ENCODE measurements at places on chromosomes 1 and 21.

- DNase-seq: peak; percentile 38
These were observed 62.6 kb upstream of the SPAG17 start for GRCh38 chr1:118247593-118247992.

DNA sequence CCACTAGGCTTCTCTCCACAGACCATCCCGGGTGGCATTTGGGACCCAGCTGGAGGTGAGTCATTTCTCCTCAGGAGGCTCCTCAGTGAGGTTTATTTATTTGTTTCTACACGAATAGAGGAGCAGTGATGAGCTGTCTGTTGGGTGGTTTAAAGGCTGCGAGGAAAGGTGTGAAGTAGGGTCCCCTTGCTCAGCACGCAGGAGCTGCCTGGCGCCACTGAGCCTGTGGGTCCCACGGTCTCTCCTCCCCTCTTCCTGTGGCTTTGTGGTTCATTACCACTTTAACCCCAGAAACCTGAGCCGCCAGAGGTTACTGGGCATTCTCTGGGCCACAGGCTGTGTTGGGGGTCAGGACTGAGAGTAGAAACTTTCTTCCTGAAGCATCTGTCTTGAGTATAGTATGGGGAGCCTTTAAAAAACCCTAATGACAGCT is 39.9 kb downstream of the IL6R start:
- no peak for DNase-seq

DNA sequence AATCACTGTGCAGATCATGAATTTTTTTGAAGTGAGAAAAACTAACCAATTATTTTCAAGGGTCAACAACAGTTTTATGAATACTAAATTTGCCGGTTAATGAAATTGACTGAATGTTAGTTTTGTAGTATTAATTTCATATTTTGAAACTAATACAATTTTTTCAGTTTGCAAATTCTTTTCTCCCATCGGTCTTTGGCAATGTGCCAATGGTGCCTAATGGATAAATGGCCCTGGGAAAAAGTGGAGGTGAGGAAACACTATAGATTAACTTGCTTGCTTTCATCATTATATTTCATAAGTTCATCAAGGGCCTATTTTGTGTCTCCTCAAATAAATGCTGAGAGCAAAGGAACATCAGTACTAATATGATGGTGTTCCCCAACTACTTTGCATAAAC is 4.1 kb downstream of the C1orf141 start:
- no peak for DNase-seq

GRCh38 chr1:106968644-106969043 is 87.8 kb upstream of the PRMT6 start:
- DNase-seq: no peak

- no peak for DNase-seq
These were observed 838.8 kb upstream of the ADAMTS5 start for GRCh38 chr21:27805696-27806095.

DNA sequence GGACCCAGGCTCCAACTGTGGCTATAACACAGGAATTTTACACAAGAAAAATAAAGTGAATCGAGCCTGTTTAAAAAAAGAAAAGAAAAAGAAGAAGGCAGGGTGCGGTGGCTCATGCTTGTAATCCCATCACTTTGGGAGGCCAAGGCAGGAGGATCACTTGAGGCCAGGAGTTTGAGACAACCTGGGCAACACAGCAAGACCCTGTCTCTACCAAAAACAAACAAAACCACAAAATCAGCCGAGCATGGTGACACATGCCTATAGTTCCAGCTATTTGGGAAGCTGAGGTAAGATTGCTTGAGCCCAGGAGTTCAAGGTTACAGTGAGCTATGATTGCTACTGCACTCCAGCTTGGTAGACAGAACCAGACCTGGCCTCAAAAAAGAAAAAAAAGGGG is 17.7 kb downstream of the MTF1 start:
- DNase-seq: no peak

GRCh38 chr1:62989497-62989896 is 205.6 kb downstream of the ATG4C start:
- no peak for DNase-seq

GRCh38 chr1:33133478-33134105 is 48.3 kb downstream of the TRIM62 start:
- DNase-seq: no peak

DNA sequence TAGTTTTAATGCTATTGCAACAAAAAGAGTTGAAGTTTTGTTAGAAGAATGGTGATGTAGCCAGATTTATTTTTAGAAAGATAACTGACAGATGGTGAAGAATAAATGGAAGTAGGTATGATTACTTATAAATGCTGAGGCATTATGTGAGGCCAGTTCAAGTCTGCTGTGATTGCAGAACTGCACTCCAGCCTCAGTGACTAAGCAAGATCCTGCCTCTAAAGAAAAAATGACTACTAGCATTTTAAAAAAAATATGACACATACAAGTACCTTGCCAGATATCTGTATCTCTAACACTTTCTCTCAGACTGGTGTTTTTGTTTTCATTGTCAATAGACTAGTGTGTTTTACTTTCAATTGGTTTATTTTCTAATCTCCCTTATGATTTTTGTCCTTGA is 1242.4 kb upstream of the ADGRL4 start:
- DNase-seq: no peak

DNA sequence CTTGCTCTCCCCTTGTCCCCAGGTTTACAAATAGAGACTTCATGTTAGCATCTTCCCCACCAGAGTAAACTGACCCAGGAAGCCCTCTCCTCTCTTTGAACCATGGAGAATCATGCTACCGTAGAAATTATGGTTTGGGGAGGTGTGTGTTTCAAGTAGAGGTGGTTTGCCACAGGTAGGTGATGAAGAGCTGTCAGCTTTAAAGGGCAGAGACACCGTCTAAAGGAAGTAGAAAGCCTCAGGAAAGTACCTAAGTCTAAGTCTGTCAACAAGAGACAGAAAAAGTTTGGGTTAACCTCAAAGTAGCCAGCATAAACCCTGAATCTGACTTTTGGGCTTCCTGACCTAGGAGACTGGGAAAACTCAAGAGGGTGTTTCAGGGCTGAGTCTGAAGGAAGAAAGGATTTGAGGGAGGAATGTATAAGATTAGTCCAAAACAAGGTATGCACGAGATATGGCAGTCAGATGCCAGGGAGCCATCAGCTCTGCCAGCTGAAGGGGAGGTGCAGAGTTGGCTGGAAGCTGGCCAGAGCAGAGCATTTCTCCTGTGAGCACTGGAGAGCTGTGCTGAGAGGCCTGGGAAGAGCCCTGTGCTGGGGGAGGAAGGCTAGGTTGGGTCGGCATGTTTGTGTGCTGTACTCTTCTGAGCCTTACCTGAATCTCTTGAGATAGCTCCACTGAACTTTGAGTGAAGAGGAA is 14.3 kb downstream of the ADAMTSL4 start:
- DNase-seq: peak; percentile 51

DNA sequence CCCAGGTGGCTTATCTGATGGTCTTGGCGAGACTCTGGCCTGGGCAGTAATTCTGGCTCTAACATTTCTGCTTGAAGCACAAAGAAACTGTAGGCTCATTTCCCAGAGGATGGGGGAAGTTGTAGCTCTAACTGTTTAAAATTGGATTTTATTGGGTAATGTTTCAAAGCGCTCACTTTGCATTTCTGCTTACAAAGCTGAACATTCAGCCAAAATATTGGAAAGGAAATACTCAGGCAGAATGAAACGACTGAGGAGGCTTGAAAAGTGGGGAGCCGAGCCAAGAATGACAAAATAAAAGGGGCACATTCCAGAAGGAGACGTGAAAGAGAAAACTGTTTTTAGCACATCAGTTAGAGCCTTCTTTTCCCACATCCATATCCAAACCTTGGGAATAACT is 202.6 kb downstream of the GRIK1 start:
- no peak for DNase-seq

DNA sequence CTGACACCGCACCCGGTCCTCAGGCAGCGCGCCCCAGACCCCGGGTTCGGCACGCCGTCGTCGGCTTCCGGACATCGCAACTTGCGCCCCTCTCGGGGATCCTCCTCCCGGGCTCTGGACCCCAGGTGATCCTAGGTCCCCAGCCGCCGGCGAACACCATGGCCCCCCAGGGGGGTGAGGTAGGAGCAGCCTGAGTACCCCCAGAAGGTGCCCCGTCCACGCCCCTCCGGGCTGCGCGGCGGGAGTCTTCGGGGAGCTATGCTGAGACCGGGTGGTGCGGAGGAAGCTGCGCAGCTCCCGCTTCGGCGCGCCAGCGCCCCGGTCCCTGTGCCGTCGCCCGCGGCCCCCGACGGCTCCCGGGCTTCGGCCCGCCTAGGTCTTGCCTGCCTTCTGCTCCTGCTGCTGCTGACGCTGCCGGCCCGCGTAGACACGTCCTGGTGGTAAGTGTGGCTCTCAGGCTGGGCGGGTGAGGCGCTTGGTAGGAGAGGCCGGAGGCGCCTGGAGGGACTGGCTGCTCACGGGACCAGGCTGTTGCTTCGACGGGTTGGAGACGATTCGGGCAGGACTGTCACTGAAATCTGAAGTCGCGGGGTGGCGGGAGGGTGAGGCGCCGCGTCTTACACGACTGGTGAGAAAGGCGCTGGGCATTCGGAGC is 367 bp downstream of the WNT2B start:
- no peak for DNase-seq

- DNase-seq: no peak
These were observed 88.4 kb downstream of the ADGRL2 start for GRCh38 chr1:81889166-81889565.

GRCh38 chr1:103790172-103790571 is 40.5 kb downstream of the AMY1C start:
- DNase-seq: no peak

- DNase-seq: peak; percentile 21
These were observed 21.1 kb downstream of the OLFML3 start for GRCh38 chr1:114000406-114000805.

All from NCI-H2081 (cell line).